Renal cortex interstitium (tissue), 15 donors: ENCODE measurements at places on chromosomes 3 and 15. TPM values are rescaled to one million over a fixed set of nuclear protein-coding genes. Genes with fewer than 3 reads are reported as not detected.

The APOD gene
- polyA plus RNA-seq = 9.6 TPM

The HRH1 gene
- polyA plus RNA-seq = 2.3 TPM

The MELTF gene
- polyA plus RNA-seq = 2.7 TPM

GRCh38 chr15:84715441-84716035, 401 bp downstream of the SEC11A start:
- no peak for DNase-seq

DNA sequence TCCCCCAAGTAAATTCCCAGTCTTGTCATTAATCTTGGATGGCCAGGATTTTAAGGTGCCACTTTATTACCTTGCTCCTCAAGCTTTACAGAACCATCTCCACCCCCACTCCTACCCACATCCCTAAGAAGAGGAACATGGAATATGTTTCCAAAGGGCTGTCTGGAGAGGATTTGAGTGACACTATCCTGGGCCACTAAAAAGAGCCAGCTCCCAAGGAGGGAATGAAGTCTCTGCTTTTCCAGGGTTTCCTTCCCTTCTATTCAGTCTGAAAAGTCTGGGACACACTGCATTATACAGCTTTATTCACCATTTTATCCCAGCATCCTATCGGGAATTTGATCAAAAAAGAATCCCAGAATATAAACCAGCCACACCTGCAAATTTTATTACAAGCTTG, 35.6 kb upstream of the MECOM start:
- no peak for DNase-seq

DNA sequence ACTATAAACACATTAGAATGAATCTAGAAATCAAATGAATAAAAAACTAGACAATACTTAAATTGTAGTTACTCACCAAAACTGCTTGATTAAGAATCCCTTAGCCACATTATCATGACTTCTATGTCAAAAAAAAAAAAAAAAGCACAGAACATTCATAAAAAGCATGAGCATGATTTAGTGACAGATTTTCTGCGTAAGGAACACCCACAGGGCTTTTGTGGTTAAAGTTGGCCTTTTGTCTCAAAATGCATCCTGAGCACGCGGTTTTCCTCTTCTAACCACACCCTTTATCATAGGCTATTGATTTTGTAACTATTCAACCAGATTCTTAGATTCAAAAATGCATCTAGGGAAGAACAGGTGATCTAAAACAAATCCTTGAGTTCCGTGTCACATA, 334.0 kb upstream of the NR2F2 start:
- DNase-seq = no peak

DNA sequence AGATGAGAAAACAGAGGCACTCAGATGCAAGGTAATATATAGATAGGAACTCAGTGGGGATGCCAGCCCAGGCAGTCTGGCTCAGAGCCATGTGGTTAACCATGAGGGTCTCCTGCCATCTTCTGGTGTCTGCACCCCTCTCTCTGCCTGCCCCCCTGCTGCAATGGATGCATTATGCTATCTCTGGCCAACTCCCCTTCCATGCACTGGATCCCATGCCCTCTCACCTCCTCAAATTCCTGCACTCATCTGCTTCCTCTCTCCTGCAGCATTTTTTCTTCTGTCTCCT, 163.2 kb downstream of the STT3B start:
- no peak for DNase-seq

GRCh38 chr3:98746882-98747281, 16.3 kb upstream of the ST3GAL6 start:
- no peak for DNase-seq
